ENCODE measurements at places on chromosomes 12 and 14.

GRCh38 chr12:12693111-12693671, 2.8 kb downstream of the GPR19 start:
- DNase-seq: no peak

DNA sequence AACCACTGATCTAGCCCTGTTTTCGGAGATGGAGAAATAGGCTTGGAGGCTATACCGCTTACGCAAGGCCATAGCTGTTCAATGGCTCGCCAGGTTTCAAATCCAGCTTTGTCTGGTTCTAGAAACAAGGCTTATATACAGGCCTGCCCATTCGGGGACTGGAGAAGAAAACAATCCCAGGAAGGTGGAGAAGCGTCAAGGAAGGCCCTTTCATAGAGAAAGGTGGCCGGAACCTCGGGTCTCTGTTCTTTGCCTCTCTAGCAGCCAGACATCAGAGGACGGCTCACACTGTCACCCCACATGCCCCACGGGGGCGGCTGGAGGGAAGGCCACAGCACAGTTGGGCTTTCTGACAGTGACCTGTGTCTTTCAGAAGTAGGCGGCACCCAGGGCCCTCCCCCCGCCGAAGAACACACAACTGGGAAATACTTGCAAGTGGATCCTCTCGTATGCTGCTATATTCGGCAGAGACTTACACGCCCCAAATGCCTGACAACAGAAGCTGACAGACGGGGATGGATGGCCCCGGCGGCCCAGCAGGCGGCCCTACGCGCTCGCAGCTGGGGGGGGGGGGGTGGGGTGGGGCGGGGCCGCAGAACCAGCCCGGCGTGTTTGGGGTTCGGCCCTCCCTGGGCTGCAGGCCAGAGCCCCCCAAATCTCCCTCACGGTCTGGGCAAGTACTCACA, 4.5 kb upstream of the SETD1B start:
- DNase-seq: peak; percentile 68

DNA sequence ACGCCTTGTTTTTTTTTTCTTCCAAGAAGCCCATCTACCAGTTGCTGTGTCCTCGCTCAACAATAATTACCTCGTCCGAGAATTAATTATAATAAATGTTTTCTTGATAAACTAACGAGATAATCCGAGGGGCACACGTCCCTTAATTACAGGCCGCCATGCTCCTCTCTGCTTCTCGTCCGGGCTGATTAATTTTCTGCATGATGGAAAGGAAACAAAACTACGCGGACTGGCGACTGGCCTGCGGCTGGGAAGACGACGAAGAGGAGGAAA, 2.2 kb downstream of the OTX2 start:
- DNase-seq: no peak

GRCh38 chr12:67589078-67589477, 59.5 kb upstream of the DYRK2 start:
- no peak for DNase-seq

GRCh38 chr14:96280104-96280503, 24.1 kb downstream of the BDKRB1 start:
- DNase-seq: no peak

DNA sequence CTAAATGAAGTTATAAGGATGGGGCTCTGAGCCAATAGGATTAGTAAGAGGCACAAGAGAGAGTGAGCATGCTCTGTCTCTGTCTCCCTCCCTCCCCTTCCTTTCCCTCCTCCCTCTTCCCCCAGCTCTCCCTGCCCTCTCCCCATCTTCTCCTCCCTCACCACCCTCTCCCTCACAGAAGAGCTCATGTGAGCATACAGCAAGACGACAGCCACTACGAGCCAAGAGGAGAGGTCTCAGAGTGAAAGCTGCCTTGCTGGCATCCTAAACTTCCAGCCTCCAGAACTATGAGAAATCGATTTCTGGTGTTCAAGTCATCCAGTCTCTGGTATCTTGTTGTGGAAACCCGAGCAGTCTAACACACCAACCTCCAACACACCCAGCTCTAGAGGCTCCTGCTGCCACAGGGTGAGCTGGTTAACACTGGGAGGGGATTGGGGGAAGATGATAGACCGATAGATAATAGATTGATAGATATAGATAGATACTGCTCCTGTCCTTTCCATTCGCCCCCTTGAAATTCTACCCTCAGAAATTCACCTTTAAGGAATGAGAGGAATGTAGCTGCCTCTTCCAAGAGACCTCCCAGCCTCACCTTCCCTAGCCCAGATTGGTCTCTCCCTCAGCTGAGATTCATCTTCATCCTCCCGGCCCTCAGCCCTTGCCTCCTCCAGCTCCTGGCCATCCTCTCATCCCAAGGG, 25.8 kb upstream of the ACTN1 start:
- DNase-seq: no peak

DNA sequence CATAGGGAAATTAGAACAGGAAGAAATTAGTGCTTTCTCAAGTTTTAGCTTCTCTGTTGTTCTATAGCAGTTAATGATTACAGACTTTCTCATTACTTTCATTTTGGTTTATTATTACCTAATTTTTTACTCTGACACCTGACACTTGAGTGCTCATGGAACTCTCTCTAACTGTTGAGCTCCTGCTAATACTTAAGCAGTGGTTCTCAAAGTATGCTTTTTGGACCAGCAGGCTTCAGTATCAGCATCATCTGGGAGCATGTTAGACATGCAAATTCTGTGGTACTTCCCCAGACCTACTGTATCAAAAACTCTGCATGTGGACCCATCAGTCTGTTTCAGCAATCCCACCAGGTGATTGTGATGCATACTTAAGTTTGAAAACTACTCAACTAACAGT, 235.3 kb downstream of the CCDC91 start:
- no peak for DNase-seq

DNA sequence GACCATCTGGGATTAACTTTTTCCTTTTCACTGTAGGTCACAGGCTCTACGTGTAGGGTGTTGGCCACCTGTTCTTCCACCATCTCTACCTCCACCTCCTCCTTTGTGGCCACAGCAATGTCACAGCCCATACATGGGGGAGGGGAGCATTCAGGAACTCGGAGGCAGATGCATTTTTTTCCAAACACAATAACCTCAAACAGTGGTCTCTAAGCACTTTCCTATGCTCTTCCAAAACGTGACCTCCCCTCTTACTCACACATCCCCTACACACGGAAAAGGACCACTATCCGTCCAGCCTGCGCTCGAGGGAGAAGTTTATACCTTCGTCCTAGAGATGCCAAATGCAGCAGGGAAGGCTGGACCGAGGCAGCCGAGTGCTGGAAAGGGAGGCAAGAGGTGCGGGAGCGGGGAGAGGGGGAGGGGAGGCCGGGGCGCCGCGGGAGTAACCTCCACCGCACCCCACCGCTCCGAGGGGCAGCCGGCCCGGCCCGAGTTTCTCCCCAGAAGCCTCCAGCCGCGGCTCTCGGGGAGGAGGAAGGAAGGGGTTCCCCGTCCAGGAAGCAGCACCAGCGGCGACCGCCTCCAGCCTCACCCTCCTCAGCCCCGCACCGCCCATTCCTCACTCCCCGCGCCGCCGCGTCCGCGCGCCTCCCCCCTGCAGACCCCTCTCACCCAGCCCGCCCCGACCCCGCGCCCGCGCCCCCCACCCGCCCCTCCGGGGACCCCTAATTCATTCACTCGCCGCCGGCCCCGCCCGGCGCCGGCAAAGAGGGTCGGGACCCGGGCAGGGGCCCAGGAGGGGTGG, 594 bp downstream of the KRAS start:
- peak; percentile 54 for DNase-seq

- DNase-seq: no peak
Observed at GRCh38 chr14:52269100-52269499, 1.6 kb downstream of the PTGDR start.

- DNase-seq: no peak
Observed at GRCh38 chr14:92502541-92503286, 10.9 kb upstream of the RIN3 start.

- no peak for DNase-seq
Observed at GRCh38 chr12:67367843-67368242, 98.7 kb downstream of the CAND1 start.

- DNase-seq: no peak
Observed at GRCh38 chr14:63752449-63753169, 24.7 kb upstream of the SGPP1 start.

DNA sequence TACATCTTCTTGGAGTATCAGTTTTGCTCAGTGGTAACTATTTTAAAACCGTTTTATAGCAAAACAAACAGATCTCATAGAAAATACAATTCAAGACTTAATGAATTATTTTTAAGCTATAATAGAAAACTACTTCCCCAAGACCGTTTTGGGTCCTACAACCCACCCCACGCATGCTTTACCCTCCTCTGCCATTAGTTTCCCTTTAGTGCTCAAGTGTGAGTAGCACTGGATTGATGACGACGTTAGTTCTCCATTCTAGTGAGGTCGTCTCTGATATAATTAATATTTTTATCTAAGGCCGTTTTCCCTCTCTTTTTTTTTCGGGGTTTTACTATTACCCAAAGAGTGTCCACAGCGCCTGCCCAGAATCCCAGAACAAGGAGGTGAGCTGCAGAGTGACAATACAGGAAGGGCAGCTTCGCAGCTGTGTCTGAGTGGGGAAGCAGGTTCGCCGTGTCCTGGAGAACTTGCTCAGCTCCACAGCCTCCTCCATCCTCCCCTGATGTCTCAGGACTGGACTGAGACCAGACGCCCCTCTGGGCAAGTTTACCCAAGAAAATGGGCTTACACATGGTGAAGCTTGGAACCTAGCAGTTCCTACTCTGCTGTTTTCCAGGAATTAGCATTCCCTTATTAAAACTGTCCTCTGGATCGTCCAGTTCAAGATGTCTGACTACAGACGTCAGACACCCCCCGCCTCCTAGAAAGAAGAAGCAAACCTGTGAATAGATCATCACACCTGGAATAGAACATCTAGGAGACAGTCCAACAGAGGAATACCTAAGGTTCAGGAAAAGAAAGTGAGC, 31.9 kb upstream of the MON2 start:
- no peak for DNase-seq

- DNase-seq: no peak
Observed at GRCh38 chr14:35215110-35215813, 76.9 kb upstream of the PSMA6 start.

DNA sequence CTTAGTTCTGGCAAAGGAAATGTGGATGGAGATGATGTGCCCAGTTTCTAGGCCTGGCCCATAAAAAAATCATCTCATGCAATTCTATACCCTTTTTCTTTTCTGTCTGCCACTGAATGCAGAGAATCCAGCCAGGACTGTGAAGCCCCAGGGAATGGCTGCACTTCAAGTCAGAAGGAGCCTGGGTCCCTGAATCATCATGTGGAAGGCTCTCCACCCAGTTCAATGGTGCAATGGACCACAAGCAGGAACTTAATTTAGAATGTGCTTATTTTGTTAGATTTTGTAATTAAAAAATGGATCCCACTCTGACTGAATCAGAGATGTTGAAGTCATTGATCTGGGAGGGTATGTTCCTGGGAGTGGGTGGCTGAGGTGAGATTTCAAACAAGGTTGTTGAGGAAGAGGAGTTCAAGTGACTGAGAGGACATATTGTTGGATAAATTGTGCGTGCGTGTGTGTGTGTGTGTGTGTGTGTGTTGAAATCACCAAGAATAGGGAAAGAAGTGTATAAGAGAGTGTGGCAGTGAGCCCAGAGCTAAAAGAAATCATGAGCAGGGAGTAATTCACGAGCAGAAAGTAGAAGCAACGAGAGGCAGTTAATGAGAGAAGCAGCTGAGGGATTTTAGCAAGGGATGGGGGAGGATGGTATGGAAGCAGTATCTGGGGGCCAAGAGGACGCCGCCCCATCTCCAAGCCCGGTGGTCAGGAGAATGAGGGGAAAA, 125.4 kb downstream of the TMX1 start:
- DNase-seq: no peak

- DNase-seq: no peak
Observed at GRCh38 chr14:103155010-103155409, 31.7 kb downstream of the TNFAIP2 start.

GRCh38 chr14:90406384-90406798, 9.6 kb downstream of the CALM1 start:
- DNase-seq: no peak

DNA sequence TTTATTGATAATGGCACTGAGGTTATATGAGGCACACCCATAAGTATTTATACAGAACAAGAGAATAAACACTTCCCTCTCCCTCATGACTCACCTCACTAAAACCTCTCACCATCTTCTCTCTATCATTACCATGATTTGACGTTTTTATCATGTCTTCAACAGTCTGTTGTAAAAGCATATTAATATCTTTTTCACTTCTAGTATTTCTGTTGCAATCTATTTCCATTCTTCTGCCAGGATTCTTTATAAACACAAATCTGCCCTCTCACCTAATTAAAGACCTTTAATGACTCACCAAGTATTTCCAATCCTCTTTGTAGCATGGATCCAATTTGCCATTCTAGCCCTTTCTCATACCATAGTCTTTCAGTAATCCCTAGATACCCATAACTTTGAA, 527.7 kb downstream of the SLC16A7 start:
- no peak for DNase-seq

- DNase-seq: no peak
Observed at GRCh38 chr14:92247947-92248346, 75.0 kb upstream of the SLC24A4 start.

DNA sequence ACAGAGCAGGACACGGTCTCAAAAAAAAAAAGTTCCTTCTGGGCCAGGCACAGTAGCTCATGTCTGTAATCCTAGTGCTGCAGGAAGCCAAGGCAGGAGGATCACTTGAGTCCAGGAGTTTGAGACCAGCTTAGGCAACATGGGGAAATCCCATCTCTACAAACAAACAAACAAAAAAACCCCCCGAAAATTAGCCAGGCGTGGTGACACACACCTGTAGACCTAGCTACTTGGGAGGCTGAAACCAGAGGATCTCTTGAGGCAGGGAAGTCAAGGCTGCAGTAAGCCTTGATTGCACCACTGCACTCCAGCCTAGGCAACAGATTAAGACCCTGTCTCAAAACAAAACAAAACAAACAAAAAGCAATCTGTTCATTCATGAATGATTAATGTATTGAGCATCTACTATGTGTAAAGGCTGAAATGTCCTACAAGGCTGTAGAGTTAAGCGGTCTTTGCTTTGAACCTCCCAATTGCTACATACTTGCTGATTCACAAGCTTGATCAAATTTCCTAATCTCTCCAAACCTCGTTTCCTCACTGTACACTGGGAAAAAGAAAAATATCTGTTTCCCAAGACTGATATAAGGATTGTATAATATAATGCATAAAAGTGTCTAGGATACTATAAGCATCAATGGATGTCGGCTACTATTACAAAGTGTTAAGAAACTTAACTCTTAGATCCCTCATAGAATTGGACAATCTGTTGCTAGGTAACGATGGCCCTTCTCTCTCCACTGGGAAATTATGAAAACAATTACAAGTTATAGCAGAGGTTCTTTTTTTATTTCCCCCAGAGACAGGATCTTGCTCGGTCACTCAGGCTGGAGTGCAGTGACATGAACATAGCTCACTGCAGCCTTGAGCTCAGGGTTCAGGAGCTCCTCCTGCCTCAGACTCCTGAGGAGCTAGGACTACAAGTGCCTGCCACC, 7.9 kb upstream of the RILPL2 start:
- no peak for DNase-seq

- no peak for DNase-seq
Observed at GRCh38 chr12:108332791-108333382, 6.2 kb downstream of the CMKLR1 start.

- DNase-seq: no peak
Observed at GRCh38 chr12:12510141-12510540, 52.5 kb downstream of the DUSP16 start.

Measured in stimulated activated naive CD8-positive, alpha-beta T cell treated with anti-CD3 and anti-CD28 coated beads, Interleukin-15, Interleukin-2, amounts not matched to agents 100 U/mL and 50 U/mL, for 24 hours (primary cell).